GM12891 (cell line): ENCODE measurements at places on chromosomes 3 and 15.

- no peak for DNase-seq
These were observed 237.7 kb upstream of the TMC3 start for GRCh38 chr15:81611679-81612078.

GRCh38 chr15:44712346-44713005 is 1.2 kb downstream of the B2M start:
- no peak for DNase-seq

GRCh38 chr15:92914103-92914499 is 14.0 kb downstream of the CHD2 start:
- DNase-seq: no peak

DNA sequence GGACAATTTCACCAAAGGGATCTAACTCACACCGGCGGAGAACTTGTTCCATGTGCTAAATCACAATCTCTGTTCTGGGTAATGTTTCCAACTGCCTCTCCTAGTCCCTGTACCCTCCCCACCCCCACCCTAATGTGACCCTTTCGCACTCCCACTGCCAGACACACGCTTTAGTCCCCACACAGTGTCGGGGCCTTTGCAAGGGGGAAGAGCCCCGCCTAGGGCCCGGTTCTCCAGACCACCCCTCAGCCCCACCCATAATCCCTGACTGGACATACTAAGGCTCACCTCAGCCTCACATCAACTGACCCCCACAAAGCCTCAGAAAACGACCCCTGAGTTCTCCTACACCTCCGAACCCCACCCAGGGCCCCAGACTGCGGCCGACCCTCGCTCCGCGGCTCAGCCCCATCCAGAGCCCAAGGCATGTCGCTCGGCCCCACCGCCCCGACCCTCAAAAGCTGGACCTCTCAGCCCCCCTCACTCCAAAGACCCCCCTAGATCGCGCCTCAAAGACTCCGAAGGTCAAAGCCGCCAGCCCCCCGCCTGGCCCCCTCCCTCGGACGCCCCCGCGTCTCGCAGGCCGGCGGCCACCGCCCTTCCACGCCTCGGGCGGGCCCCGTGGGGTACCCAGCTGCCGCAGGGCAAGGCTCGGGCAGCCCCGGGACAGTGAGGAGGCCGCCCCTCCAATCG is 72.0 kb upstream of the MAP4 start:
- no peak for DNase-seq

GRCh38 chr3:127092368-127092767 is 100.6 kb upstream of the PRR23E start:
- no peak for DNase-seq

GRCh38 chr15:39369768-39370167 is 211.1 kb upstream of the THBS1 start:
- DNase-seq: no peak

- DNase-seq: no peak
These were observed 44.5 kb downstream of the ST6GAL1 start for GRCh38 chr3:186974824-186975313.

GRCh38 chr3:186079925-186080324 is 29.0 kb downstream of the ETV5 start:
- DNase-seq: no peak

DNA sequence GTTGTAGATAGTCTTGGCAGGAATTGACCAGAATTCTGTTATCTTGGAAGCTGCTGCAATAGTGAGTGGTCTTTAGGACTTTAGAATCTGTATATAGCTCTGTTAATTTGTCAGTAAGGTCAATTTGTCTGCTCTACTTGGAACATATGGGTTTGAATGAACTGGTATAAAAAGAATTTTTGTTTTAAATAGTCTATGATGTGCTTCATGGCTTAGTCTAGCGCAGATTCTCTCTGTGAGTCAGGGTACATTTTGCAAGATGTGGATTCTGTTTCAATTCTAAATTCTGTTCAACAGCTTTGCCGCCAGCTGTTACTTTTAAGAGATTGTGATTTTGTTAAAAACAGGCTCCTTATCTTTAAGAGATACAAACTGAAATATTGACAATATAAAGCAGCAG is 135.9 kb upstream of the AGBL1 start:
- DNase-seq: no peak

GRCh38 chr3:114111060-114111770 is 54.7 kb downstream of the QTRT2 start:
- DNase-seq: no peak

DNA sequence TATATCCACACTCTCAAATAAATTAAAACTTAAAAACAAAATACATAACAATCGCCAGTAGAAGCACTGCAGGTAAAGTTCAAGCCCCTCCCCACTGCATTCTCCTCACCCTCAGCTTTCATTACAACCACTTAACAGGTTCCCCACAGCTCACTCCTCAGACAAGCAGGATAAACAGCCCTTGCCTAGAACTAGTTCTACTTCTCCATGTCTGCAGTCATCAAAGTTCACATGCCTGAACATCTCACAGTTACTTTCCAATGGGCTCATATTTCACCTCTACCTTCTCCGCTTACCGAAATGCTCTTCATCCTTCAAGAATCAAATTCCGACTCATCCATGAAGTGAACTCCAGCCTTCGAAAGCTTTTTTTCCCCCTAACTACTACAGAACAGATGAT is 4.1 kb downstream of the YEATS2 start:
- DNase-seq: no peak

- no peak for DNase-seq
These were observed 94.4 kb downstream of the SLCO3A1 start for GRCh38 chr15:91947683-91948608.

DNA sequence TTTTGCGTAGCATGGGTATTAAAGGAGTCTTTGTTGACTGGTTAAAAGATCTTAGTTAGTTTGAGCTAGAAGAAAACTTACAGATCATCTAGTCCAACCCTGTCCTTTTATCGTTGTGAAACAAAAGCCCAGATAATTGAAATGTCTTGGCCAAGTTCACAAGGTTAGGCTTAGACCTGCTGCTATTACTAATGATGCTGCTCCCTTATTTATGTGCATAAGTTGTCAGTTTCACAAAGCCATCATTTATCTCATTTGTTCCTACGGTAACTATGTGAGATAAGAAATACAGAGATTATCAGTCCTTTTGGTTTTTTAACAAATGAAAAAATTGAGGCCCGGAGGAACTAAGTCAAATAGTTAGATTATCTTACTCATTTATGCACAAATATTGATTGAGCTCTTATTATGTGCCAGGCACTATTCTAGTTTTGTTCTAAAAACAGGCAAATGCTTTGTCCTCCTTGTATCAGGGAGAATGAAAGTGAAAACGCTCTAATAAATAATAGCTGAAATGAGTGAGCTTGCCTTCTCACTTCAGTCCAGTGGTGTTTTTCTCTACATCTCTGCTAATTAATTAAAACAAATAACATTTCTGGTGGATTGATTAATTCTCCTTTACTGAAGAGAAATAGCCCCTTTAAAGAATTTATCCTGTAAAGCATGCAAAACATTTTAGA is 49.1 kb upstream of the TPRG1 start:
- no peak for DNase-seq

DNA sequence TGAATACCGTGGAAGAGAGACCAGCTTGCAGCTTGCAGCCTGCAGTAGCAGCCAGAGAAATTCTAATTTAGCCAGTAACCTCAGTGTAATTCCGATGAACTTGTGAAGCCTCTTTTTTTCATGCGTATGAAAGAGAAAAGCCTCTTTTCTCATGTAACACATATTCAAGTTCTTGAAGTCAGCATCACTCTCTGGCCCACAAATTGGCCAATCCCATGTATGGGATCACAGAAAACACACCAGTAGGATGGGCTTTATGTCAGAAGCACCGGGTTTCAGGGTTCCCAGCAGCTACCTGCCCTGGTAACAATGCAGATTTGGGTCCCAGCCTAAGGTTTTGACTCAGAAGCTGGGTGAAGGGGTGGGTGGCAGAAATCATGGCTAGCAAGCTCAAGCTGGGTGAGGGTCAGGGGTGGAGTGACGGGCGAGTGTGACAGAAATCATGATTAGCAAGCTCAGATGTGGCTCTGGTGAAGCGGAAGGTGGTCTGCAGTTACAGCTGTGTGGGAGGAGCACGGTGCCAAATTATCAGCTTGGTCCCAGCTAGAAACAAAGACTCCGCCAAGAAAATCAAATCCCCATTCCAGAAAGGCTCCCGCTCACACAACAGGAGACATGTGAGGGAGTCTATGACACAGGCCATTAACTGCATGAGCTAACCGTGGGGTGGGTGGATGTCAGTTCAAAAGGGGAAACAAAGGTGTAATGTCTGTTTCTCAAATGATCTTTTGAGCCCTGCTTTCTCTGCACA is 86.6 kb downstream of the SNRK start:
- DNase-seq: no peak

DNA sequence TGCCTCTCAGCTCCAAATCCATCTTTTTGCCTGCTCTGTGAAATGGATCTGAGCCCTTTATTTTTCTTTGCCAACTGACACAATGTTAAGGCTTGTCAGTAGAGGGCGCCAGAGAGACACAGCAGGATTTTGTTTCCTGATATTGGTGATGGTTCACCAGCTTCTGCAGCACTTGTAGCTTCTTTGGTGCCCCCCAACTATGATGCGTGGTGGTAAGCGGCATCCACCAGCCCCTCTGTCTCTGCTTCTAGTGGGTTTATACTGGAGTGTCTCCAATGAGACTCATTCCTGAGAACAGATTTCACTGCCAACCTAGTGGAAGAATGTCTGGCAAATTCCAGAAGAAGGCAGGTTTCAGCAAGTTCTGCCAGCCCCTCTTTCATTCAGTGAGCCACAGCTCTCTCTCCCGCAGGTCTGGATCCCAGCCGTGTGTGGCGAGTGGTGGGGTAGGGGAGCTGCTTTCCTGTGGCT is 471.9 kb upstream of the FRG2C start:
- no peak for DNase-seq

DNA sequence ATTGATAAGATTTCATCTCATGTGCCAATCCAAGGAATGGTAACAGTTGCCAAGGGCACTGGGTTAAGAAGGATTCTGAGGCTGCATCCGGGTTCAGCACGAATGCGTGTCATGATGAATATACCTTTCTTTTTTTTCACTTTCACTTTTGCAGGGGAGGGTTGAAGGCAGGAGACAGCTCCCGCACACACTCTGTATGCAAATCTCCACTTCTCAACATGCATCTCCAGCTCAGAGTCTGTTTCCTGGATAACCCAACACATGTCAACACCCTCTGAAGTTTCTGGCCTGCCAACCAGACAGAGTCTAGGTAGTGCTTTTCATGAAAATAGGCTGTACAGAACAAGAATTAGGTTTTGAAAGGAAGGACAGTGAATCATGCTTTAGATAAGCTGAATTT is 21.6 kb downstream of the B4GALT4 start:
- no peak for DNase-seq

GRCh38 chr15:71733122-71733521 is 77.2 kb upstream of the NR2E3 start:
- DNase-seq: no peak

- DNase-seq: no peak
These were observed 584.3 kb downstream of the NSUN3 start for GRCh38 chr3:94647131-94647530.

DNA sequence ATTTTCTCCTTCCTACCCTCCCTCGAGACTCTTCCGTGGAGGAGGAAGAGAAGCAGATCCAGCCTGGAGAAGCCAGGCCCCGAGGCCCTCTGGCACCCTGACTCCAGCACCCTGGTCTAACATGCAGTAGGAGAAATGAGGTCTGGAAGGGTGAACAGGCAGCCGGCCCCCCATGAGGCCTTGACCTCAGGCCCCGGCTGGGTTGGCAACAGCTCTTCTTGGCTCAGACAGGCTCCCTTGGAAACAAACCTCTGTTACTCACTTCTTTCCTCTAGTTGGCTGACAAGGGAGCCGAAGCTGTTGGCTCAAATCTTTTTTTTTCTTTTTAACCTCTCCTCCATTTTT is 73.4 kb downstream of the CPN2 start:
- DNase-seq: no peak

- DNase-seq: no peak
These were observed 38.1 kb downstream of the OXNAD1 start for GRCh38 chr3:16303037-16303575.

DNA sequence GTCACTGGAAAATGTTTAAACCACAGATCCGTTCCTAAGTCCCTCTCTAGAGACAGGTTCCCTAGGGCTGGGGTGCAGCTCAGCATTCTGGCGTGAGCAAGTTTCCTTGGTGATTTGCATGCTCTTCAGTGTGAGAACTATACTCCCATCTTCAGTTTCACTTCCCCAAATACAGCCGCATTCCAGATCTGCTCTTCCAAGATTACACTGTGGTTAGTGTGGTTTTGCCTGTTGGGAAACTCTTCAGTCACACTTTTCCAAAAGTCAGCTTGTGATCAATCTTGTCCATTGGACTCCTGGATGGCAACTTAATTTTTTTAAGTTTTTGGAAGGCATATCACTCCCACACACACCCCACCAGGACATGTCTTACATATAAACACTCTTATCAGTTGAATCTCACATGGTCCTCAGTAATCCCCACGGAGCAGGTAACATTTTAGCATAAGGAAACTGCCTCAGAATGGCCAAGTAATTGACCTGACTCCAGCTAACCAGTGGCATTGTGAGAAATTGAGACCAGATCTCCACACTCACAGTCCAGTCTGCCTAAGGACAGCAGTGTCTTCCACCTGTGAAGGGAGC is 33.5 kb upstream of the PTPN23 start:
- DNase-seq: peak; percentile 64

- DNase-seq: no peak
These were observed 9.3 kb downstream of the PLXNB1 start for GRCh38 chr3:48420561-48420960.

- DNase-seq: no peak
These were observed 367.3 kb downstream of the OCA2 start for GRCh38 chr15:27731776-27732175.

DNA sequence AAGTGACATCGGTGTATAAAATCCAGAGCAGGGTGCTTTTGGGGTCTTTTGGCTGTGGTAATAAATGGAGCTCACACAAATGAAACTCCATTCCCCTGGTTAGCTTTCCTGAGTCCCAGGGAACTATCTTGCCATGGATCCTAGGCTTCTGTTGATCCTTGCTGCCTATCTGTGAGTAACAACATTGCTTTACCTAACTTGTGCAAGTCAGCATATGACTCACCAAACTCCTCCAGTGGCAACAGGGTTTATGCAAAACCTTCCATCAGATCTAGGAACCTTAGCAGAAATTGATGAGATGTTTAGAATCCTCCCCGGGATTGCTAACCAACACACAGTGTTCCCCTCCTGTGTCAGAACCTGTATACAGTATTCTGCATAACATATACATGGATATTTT is 105.4 kb downstream of the SCAPER start:
- no peak for DNase-seq

DNA sequence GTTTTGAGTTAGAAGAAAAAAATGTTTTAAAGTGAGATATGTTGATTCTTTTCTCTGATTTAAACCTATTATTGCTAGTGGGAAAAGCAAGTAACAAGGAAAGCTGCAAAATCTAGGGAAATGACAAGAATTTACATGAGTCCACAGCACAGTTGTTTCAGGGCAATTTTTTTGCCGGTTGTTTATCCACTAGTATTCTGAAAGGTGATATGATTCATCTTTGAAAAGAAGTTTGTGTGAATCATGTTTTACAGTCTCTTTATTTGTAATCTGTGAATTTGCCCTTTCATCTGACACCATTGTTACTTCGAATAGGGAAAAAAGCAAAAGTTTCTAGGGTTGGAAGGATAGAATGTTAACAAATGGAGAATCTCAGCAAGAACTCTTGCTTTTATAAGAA is 894.7 kb downstream of the OTOL1 start:
- DNase-seq: no peak
